ENCODE measurements at places on chromosomes 12 and 14.

DNA sequence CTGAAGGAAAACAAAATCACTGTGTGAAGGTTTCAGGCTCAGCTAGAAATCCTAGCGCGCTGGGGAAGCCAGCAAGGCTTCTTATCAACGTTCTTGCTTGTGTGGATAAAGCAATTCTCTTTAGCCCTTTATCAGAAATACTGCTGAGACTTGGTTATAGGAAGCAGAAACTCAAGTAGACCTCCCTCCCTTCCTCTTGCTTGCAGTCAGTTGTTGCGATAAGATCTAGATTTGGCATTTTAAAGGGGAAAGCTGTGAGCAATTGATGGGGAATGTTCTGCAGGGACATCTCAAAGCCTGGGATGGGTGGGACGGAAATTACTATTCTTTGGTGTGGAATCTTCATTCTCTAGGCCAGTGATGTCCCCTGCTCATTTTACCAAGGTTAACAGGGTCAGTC is 76.4 kb upstream of the ANO4 start:
- no peak for DNase-seq

DNA sequence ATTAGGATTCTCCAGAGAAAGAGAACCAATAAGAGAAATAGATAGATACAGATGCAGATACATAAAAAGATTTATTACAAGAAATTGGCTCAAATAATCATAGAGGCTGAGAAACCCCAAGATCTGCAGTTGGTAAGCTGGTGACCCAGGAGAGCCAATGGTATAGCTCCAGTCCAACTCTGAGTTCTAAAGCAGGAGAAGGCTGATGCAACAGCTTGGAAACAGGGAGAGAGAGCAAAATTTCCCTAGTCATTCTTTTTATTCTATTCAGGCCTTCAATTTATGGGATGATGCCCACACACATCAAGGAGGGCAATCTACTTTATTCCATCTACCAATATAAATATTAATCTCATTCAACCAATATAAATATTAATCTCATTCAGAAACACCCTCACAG is 218.2 kb downstream of the PRKD1 start:
- no peak for DNase-seq

DNA sequence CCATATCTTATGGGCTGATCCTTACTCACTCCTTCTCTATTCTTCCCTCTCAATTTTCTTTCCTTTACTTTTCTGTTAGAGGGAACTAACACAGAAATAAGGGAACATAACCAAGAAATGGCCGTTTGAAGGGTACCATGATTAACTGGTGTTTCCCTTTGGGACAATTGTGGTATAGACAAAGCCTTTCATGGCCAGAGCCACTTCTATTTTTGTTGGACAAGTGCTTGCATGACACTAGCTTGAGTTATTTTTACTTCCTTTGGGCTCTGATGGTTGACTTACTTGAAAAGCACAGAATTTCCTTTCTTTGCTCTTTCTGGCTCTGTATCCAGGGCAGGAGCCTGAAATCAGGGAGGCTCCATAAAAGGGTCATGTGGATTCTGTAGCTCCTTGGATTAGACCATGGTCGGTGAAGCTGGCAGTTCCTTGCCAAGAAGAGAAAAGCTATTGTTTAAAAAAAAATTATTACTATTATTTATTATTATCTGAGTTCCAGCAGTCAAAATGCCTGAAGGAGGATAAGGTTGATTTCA is 130.6 kb downstream of the KTN1 start:
- DNase-seq, result no peak

- DNase-seq, result no peak
Measured at GRCh38 chr14:79730196-79730595, 481.1 kb downstream of the DIO2 start.

GRCh38 chr12:65335021-65335714 is 56.7 kb downstream of the MSRB3 start:
- no peak for DNase-seq

- no peak for DNase-seq
Measured at GRCh38 chr14:22039938-22040780, 366.5 kb upstream of the OR4E1 start.

- no peak for DNase-seq
Measured at GRCh38 chr12:27344246-27344645, 11.6 kb downstream of the BMAL2 start.

- DNase-seq, result no peak
Measured at GRCh38 chr14:93017898-93018297, 94.9 kb downstream of the CHGA start.

- DNase-seq, result no peak
Measured at GRCh38 chr12:43105426-43105981, 446.5 kb downstream of the ADAMTS20 start.

GRCh38 chr12:23621900-23622299 is 327.6 kb downstream of the SOX5 start:
- DNase-seq, result no peak

DNA sequence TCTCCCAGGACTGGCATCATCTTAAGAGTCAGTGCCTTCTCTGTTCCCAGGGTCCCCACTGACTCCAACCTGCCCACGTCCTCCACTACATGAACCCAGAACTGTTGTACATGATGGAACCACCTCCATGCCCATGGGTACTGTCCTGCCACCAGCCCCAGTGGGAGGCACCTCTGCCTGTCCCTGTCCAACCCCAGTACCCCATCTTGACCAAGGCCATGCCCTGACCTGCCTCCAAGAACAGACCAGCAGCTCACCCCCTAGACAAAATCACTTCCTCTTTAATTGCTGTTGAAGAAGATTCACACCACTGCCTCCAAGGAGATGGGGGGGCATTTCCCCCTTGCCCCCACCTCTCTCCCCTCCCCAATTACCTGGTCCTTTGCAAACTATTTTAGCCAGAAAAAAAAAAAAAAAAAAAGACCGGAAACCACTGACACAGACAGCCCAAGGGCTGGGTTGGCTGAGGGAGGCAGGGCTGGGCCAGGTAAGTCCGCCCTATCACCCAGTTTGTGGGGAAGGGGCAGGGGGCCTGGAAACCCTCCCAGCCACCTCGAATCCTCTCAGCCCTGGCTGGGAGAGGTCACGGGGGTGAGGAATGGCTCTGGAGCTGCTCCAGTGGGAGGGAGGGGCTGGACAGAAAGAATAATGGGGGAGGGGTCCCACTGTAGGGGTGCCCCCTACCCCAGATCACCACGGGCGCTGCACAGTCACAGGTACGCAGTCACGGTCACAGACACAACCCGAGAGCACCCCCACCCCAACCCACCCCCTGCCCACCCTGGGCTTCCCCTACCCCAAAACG is 13.4 kb downstream of the AGAP2 start:
- DNase-seq, result no peak

- DNase-seq, result no peak
Measured at GRCh38 chr14:36713960-36714703, 52.5 kb downstream of the PAX9 start.

- DNase-seq, result no peak
Measured at GRCh38 chr12:2165021-2165420, 112.2 kb downstream of the CACNA1C start.

Measured in NCI-H510A treated with DMSO at 0.1 percent for 48 hours (cell line).